SK-N-SH (cell line): ENCODE measurements at places on chromosomes 11 and 22.

- no peak for DNase-seq
Observed at GRCh38 chr11:124167826-124168231, 15.3 kb upstream of the OR10D3 start.

- no peak for DNase-seq
Observed at GRCh38 chr11:70104961-70105360, 26.8 kb downstream of the ANO1 start.

DNA sequence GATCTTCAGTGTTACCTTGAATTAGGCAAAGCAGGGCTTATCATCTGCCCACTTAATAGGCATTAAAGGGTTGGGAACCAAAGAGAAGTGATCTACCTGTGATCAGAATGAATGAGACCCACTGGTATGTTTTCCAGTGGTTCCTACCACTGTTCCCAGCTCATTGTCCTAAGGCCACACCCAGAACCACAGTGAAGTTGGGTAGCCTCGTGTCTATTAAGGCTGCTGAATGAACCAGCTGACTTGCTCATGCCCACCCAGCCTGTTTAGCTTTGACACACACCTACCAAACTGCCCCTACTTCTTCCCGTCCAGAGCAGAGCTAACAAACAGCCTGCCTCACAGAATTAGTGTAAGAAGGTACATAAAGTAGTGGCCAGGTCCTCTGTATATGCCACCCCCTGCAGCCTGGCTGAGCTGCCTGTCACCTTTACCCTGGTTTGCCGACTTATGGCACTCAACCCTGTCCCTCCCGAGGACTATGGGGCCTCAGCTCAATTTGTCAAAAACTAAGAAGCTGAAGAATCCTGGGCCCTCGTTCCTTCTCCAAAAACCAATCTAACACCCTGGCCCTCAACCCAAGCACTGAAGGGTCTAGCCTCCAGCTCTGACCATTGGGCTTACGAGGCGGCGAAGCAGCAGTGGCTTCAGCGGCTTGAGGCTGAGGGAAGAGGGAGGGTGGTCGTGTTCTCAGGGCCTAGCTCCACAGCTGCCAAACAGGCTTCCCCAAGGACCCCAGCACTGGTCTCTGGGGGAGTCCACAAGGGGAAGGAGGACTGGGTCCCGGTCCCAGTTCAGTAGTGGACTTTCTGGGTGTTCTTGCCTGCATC lies 9.8 kb downstream of the UCP2 start:
- DNase-seq: no peak

DNA sequence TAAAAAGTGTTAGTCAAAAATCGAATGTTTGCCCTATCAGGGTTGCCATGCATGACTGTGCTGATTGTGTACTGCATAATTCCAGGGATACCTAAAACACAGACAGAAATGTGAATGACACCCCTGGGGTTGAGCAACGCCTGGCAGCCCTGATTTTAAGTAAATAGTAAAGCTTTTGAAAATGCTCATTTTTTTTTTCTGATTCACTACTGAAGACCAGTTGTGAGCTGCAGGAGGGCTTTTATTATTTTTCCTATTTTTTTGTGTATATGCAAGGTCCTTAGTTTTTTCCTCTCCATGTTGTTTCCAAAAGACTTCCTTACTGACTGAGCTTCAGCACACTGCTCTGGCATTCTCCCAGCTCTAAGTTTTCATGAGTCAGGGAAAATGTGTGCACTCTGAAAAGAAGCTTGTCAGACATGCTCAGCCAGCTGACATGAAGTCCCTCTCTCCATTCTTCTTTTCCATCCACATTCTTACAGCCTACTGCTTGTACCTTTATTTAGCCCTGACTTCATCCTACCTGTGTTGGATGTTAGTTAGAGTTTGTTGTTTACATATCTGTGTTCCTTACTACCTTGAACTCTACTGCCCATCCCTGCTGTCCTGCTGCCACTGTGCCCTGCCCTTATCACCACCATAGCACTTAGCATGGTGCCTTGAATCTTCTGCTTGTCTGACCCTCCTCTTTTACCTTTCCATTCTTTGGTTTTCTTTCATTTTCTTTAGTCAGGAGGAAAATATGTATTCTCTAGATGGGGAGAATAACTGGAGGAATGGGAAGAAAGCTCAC lies 79.5 kb downstream of the HORMAD2 start:
- no peak for DNase-seq

DNA sequence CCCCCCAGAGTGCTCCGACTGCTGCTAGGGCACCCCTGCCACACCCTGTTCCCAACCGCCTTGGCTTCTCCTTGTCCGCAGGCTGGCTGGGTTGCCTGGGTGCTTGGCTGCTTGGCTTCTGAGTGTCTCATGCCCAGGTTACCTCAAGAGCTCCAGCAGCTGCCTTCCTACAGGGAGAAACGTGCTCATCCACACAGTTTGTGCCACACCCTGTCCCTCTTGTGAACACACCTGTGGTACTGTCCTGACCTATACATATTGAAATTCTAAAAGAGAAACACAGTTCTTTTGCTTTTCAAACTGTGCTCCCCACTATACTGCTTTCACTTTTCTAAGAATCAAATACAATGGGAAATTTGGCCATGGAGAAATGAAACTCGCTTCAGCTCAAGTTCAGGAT lies 191.4 kb downstream of the DBX1 start:
- DNase-seq: no peak

- no peak for DNase-seq
Observed at GRCh38 chr11:73308961-73309919, 1.2 kb downstream of the ARHGEF17 start.
